ENCODE measurements at places on chromosomes 16 and 17. TPM values are rescaled to one million over a fixed set of nuclear protein-coding genes. Genes with fewer than 3 reads are reported as not detected.

Gene KRT32
- not detected for total RNA-seq

Gene SLC16A13
- 1.8 TPM for total RNA-seq

Gene NUDT7
- 1.7 TPM for total RNA-seq

Gene SENP3
- total RNA-seq: 115 TPM

Gene CES3
- not detected for total RNA-seq

Gene CBX4
- total RNA-seq: 6.5 TPM

Gene TMEM92
- not detected for total RNA-seq
